Activated CD4-positive, alpha-beta memory T cell treated with anti-CD3 and anti-CD28 coated beads for 36 hours (primary cell): ENCODE measurements at places on chromosomes 2 and 18. TPM values are rescaled to one million over a fixed set of nuclear protein-coding genes. Genes with fewer than 3 reads are reported as not detected.
A peak's percentile ranks its signal among the peaks of the same experiment; 100 is the strongest.

DNA sequence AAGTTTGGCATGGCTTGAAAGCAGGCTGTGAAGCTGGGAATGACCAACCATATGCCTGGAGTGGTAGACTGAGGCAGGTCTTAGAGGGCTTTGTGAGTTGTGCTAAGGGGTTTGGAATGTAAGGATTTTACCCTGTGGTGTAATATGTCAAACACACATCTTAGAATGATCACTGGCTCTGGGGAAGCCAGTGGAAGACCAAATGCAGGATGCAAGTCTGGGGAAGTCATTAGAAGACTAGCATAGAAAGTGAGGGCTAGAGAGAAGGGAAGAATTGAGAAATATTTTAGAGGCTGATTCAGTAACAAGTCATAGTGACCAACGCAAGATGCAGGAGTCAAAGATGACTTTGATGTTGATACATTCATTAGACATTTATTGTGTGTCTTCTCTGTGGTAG lies 3.5 kb upstream of the FHOD3 start:
- peaks cover 17% of the 10 kb centered on the region for H3K27me3 ChIP-seq
- DNase-seq, result no peak
- no peaks in the 10 kb centered on the region for H3K4me1 ChIP-seq
- H3K4me3 ChIP-seq, result no peak overlapping the region
- no peaks in the 10 kb centered on the region for H3K36me3 ChIP-seq

GRCh38 chr2:173969886-173970285 lies 4.7 kb upstream of the SP3 start:
- H3K4me1 ChIP-seq, result peaks cover 25% of the 10 kb centered on the region
- no peak overlapping the region for H3K27ac ChIP-seq
- DNase-seq, result no peak
- peaks cover 3% of the 10 kb centered on the region for H3K27me3 ChIP-seq
- H3K36me3 ChIP-seq, result peaks cover 4% of the 10 kb centered on the region

GRCh38 chr2:237232166-237232565 lies 146.5 kb downstream of the COPS8 start:
- no peak overlapping the region for H3K4me3 ChIP-seq
- no peaks in the 10 kb centered on the region for H3K36me3 ChIP-seq
- H3K27me3 ChIP-seq, result peaks cover 20% of the 10 kb centered on the region
- no peak for DNase-seq

DNA sequence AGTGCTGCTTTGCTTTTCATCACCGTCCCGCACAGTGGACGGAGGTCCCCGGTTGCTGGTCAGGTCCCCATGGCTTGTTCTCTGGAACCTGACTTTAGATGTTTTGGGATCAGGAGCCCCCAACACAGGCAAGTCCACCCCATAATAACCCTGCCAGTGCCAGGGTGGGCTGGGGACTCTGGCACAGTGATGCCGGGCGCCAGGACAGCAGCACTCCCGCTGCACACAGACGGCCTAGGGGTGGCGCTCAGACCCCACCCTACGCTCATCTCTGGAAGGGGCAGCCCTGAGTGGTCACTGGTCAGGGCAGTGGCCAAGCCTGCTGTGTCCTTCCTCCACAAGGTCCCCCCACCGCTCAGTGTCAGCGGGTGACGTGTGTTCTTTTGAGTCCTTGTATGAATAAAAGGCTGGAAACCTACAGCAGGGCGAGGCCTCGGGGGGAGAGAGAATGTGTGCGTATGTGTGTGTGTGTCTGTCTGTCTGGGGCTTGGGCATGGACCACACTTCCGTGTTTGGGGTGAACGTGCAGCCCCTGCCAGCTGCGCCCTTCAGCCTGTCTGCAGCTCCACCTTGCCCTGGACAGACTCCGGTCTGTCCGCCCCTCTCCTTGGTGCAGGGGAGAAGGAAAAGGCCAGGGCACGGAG lies 32.3 kb downstream of the GPC1 start:
- DNase-seq, result peak; percentile 7
- no peak overlapping the region for H3K27ac ChIP-seq
- no peaks in the 10 kb centered on the region for H3K27me3 ChIP-seq
- no peaks in the 10 kb centered on the region for H3K4me1 ChIP-seq

Gene ANKMY1
- 19.1 TPM for total RNA-seq

Gene ACMSD
- total RNA-seq, result not detected

DNA sequence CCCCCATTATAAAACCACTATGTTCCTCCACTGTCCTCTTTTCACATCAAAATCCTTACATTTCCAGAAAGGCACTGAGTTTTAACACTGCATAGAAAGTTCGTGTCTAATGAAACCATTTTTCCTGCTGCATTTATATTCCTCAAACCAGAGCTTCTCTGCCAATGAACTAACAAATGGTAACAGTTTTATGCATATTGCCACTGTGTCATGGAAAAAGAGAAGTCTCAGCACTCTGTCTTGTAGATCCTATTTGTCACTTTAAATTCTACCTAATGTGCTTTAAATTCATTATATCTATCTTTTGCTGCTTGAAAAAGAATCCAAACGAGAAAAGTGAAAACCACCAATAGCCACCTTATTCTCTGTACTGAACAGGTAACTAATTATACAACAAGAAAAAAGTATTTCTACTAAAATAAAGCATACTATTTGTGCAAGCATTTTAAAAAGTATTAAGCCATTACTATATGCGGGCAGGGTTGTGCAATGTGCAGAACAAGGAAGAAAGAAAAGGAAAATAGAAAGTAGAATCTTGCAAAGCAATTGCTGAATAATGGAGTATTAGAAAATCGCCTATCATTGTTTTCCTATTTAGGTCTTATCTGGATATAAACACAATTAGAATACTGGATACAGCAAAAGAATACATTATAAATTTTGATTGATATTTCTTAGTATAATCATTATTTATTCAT lies 328.9 kb downstream of the ZEB2 start:
- no peak for DNase-seq
- H3K36me3 ChIP-seq, result no peaks in the 10 kb centered on the region
- peaks cover 25% of the 10 kb centered on the region for H3K4me1 ChIP-seq

Gene KLHL14
- not detected for total RNA-seq

DNA sequence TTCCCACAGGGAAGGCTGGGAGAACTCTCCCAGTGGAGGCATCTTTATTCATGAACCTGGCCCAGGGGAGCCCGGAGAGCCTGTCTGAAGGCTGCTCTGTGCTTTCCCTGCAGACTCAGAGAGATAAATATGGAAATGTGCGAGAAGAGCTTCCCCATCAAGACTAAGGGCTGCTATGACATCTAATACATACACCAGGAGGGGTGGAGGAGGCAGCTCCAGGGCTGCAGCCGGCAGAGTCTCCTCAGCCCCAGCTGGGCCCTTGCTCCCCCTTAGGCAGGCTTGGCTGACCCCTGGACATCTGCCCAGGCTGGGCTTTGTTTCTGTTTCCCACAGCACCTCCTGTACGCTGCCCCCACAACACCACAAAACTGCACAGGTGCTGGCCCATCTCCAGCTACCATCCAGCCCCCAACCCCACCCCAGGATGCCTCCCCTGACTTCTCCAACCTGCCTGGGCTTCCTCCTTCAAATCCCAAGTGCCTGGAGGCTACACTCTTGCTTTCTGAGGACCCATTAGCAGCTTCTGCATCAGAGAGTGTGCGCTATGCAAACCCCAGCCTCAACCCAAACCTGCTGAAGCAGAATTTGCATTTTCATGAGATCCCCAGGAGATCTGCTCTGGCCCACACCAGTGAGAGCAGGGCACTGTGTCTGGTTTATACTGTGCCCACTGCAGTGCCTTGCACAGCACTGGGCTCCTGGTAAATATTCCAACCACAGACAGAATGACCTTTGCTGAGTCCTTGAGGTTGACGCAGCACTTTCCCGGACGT lies 96.8 kb downstream of the VSNL1 start:
- no peaks in the 10 kb centered on the region for H3K4me1 ChIP-seq
- H3K4me3 ChIP-seq, result no peak overlapping the region
- H3K27me3 ChIP-seq, result no peaks in the 10 kb centered on the region
- no peaks in the 10 kb centered on the region for H3K36me3 ChIP-seq

Gene PPP1R1C
- total RNA-seq, result not detected

DNA sequence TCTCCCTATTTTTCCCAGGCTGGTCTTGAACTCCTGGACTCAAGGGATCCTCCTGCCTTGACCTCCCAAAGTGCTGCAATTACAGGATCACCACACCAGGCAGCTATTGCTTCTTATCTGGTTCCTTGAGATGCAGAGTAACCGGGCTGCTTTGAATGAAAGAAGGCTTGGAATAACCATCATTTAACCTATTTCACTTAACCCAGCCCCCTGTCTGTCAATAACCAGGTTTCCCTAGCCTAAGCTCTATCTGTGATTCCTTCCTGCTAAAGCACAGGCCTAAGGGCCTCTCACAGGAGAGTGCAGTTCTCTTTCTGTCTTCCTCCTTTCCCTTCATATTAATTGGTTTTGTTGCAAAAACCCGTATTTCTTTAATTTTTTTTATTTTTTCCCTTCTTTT lies 393.5 kb upstream of the RAB12 start:
- no peak for DNase-seq
- no peak overlapping the region for H3K27ac ChIP-seq
- no peak overlapping the region for H3K4me3 ChIP-seq
- H3K4me1 ChIP-seq, result no peaks in the 10 kb centered on the region

- H3K27ac ChIP-seq, result no peak overlapping the region
- H3K27me3 ChIP-seq, result no peaks in the 10 kb centered on the region
- no peaks in the 10 kb centered on the region for H3K36me3 ChIP-seq
- no peak for DNase-seq
Measured at GRCh38 chr2:150319658-150320555, 167.6 kb downstream of the RND3 start.

GRCh38 chr2:200357845-200358244 lies 51.4 kb downstream of the SPATS2L start:
- no peaks in the 10 kb centered on the region for H3K27me3 ChIP-seq
- DNase-seq, result no peak
- no peak overlapping the region for H3K27ac ChIP-seq
- no peaks in the 10 kb centered on the region for H3K36me3 ChIP-seq

Gene FZD7
- 0.62 TPM for total RNA-seq

DNA sequence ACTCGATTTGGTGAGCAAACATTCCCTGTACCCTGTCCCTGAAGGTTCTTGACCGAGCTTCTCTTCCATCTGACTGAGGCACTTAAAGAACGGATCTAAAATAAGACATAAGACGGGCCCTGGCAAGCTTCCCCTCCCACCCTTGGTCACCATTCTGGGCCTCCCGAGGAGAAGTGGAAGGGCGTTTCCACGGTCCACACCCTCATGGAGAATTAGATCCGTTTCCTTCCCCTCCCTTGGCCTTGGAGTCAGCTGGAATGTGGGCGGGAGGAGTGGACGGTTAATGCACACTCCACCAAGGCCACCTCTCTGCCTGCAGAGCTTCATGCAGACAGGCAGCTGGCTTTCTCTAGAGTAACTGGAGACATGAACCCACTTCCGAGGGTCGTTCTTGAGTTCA lies 257.3 kb upstream of the APCDD1 start:
- DNase-seq, result no peak
- no peak overlapping the region for H3K27ac ChIP-seq
- no peaks in the 10 kb centered on the region for H3K36me3 ChIP-seq

DNA sequence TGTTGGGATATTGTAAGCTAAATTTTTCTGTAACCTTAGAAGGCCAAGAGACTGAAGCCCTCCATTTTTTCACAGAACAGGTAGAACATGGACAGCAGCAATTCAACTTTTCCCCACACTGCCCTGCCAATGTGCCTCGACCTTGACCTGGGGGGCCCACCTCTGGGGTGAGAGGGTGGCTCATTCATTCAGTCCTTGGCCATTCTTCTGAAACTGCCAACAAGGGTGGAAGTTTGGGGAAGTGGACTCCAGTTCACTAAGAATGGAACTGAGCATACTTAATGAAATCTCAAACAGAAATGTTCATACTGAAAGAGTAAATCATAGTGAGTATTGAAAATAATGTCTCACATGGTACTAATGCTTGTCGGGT lies 1.1 kb downstream of the EEF1B2 start:
- H3K4me3 ChIP-seq, result peak overlapping the region; percentile 96
- peak; percentile 30 for DNase-seq
- peaks cover 52% of the 10 kb centered on the region for H3K4me1 ChIP-seq
- no peaks in the 10 kb centered on the region for H3K27me3 ChIP-seq

DNA sequence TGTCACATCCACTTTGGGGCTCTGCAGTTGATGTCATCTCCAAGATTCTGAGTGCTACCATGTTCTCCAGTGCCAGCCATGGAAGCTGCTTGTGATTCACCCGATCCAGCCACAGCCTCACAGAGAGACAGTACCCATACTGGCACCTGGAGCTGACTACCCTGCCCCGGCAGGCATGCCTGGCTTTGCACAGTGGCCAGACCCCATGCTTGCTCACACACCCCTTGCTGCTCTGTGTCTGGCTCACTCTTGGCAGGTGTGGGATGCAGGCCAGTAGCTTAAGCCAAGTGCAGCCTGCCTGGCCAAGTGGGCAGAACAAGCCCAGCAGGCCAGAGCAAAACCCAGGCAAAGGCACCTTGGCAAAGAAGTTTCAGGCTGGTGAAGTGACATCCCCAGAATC lies 828.4 kb upstream of the VRK2 start:
- no peak for DNase-seq
- H3K27ac ChIP-seq, result no peak overlapping the region
- no peaks in the 10 kb centered on the region for H3K4me1 ChIP-seq
- H3K4me3 ChIP-seq, result no peak overlapping the region

Gene FOXD4L1
- 0.12 TPM for total RNA-seq

GRCh38 chr18:53305461-53305860 lies 919.0 kb downstream of the MBD2 start:
- H3K27me3 ChIP-seq, result no peaks in the 10 kb centered on the region
- H3K4me3 ChIP-seq, result no peak overlapping the region
- DNase-seq, result no peak
- no peak overlapping the region for H3K27ac ChIP-seq
- H3K4me1 ChIP-seq, result no peaks in the 10 kb centered on the region
- no peaks in the 10 kb centered on the region for H3K36me3 ChIP-seq

- no peak for DNase-seq
- no peaks in the 10 kb centered on the region for H3K27me3 ChIP-seq
- no peaks in the 10 kb centered on the region for H3K36me3 ChIP-seq
- no peaks in the 10 kb centered on the region for H3K4me1 ChIP-seq
- no peak overlapping the region for H3K27ac ChIP-seq
Measured at GRCh38 chr18:66560094-66560493, 43.8 kb downstream of the CDH19 start.

Gene TSPYL6
- not detected for total RNA-seq
